ENCODE measurements at places on chromosomes 1 and 21. TPM values are rescaled to one million over a fixed set of nuclear protein-coding genes. Genes with fewer than 3 reads are reported as not detected.

DNA sequence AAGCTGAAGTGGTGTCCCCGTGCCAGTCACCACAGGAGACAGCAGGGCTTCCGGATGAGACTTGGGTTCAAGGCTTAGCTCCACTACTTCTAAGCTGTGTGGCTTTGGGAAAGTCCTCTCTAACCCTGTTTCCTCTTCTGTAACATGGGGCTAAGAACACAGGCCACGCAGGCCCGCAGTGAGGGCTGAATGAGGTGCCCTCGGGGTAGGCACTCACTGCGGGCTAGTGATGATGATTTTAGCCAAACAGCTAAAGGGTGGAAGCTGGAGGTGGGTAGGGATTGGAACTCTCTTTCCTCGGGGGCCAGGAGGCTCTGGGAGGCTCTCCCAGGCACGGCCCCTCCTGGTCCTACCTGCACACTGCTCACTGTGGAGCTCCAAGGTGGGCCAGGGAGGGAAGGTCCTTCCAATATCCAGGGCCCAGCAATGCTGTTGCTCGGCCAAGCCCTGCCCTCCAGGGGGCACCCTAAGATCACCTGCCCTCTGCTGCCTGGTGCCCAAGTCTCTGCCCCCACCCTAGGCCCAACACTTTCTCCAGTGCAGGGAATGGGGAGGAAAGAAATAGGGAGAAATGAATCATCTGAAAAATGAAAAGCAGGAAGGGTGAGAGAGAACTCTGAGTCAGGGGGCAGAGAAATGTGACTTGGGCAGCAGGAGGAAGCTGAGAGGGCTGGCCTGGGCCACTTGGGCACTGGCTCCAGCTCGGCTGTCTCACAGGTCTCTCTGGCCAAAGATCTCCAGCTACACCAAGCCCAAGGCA lies 19.2 kb upstream of the EVA1B start:
- peak; percentile 48 for DNase-seq

The TRABD2B gene
- not detected for polyA plus RNA-seq

DNA sequence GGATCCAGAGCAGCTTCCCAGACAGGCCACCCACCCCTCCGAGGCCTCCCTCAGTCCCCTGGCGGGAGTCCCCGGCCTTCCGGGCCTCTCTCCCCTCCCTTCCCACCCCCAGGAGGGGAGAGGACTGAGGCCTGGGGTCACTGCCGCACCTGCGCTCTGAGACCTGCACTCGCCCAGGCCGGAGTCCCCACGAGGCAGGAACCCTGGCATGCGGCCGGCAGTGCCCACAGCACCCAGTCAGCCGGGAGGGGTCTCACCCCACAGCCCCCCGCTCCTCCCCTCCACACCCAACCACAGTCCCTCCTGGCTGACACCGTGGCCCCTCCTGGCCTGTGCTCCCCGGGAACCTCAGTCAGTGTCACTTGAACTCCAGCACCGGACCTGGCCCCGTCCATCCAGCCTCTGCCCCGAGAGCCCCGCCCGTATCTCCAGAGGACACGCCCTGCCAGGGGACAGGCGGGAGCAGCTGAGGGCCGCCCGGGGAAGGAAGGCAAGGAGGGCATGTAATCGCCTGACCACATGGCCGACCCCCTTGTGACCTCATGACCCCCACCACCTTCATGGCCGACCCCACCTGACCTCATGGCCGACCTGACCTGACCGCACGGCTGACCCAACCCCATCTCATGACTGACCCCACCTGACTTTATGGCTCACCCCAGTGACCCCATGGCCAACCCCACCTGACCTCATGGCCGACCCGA lies 28.7 kb upstream of the TTLL10 start:
- DNase-seq, result no peak

DNA sequence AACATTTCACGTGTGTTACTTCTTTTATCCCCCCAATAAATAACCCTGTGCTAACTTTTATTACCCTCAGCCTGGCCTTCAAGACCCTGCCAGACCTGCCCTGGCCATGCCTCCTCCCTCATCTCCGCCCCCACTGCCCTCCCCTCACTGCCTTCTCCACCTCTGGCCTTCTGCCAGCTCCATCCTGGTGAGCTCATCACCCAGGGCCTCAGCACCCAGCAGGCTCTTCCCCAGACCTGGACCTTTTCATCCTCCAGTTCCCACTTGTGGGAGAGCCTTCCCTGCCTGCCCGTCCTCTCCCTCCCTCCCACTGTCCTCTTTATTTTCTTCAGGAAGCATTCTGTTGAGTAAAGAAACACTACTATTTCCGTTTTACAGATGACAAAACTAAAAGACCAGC lies 72.0 kb downstream of the SLC66A1 start:
- no peak for DNase-seq

The MTF2 gene
- 77.9 TPM for polyA plus RNA-seq

GRCh38 chr1:246506367-246506673 lies 759 bp downstream of the SMYD3 start:
- DNase-seq, result no peak

The PRR9 gene
- not detected for polyA plus RNA-seq

The LMX1A gene
- not detected for polyA plus RNA-seq

The AMY1C gene
- not detected for polyA plus RNA-seq

DNA sequence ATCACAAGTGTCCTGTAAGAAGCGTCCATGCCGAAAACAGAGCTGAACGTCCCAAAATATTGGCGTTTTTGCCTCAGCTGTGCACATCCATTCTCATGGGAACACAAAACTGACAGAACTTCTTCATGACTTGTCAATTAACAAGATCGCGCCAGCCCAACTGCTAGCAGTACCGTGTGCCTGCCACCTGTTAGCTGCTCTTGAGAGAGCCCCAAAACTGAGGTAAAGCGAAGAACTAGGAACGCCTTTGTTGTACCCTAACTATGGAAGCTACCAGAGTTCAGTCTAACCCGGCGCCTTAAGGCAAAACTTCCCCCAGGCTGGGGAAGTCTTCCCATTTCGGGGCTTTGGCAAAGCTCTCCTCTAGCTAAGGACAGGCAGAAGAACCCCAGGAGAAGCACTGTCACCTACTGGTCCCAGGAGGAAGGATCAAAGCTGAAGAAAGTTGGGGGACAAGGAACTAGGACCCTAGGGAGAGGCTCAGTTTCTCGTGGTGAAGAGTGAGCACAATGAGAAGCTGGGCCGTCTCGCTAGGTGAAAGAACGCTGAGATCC lies 719 bp downstream of the EYA3 start:
- peak; percentile 12 for DNase-seq

The SPATA17 gene
- polyA plus RNA-seq, result not detected

The PLXNA2 gene
- not detected for polyA plus RNA-seq

The ODR4 gene
- 5.3 TPM for polyA plus RNA-seq

The SLC16A1 gene
- 8.7 TPM for polyA plus RNA-seq

DNA sequence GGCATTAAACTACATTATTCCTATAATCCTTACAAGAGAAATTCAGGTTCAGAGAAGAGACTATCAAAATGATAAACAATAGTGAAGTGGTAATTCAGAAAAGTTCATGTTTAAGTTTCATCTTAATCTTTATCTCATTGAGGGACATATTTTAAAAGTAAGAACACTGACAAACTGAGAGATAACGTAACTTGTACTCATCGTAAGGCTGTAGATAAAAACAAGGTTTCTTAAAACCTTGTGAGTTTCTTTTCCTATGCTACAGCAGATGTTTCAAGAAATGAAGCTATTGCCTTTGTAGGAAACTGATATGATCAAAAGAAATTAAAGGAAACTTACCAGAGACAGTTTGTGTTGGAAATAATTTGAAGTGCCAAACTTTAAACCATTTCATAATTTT lies 65.0 kb downstream of the RERE start:
- DNase-seq, result no peak

DNA sequence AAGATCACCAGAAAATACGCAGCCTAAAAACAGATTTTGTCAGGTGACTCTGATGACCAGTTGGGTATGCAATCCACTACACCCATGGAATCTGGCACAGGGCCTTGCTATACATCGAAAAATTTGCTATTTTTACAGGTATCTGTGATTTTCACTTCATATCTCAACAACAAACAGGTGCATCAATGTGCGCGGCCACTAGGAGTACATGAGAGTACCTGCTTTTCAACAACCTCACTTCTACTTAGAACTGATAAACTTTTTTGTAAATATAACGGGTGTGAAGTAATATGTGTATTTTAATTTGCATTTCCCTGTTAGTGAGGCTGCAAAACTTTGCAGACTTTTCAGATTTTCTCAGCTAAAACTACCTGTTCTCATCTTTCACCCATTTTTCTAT lies 80.8 kb downstream of the SLC45A1 start:
- DNase-seq, result no peak

DNA sequence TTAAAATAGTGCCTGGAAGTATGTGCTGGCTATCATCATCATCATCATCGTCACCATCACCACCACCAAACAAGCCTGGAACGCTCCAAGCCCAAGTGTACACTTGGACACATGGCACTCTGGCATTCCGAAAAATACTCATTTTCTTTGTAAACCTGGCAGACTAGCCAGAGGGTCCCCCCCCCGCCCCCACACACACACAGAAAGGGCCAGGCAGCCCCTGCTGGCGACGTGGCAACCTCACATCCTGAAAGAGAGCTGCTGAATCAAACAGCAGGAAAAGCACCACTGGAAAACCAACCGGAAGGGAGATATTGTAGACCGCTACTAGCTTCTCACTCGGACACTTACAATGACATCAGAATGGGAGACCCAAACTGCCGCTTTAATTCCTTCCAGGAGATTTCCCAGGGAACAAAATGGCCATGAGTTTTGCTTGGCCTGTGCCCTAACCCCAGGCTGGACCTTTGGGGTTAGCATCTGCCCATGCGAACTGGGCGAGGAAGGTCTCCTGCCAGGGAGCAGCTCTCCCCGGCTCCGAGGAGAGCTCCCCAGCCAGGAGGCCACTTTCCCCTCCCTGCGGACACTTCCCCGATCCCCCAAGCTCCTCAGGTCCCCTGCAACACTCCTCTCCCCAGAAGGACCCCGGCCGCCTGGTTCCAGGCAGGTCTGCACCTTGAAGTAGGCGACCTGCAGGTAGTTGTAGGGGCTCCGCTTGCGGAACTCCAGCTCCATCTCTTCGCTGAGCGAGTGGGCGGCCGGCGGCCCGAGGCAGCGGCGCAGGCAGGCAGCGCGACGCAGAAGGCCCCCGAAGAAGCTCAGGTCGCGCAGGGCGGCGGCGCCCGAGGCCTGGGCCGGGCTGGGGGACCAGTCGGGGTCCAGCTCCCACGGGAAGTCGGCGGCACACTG lies 742 bp downstream of the P3H1 start:
- DNase-seq, result peak; percentile 30

- DNase-seq, result no peak
These were observed 10.2 kb downstream of the EEIG2 start for GRCh38 chr1:108570128-108570527.

The ASCL5 gene
- polyA plus RNA-seq, result 0.08 TPM

DNA sequence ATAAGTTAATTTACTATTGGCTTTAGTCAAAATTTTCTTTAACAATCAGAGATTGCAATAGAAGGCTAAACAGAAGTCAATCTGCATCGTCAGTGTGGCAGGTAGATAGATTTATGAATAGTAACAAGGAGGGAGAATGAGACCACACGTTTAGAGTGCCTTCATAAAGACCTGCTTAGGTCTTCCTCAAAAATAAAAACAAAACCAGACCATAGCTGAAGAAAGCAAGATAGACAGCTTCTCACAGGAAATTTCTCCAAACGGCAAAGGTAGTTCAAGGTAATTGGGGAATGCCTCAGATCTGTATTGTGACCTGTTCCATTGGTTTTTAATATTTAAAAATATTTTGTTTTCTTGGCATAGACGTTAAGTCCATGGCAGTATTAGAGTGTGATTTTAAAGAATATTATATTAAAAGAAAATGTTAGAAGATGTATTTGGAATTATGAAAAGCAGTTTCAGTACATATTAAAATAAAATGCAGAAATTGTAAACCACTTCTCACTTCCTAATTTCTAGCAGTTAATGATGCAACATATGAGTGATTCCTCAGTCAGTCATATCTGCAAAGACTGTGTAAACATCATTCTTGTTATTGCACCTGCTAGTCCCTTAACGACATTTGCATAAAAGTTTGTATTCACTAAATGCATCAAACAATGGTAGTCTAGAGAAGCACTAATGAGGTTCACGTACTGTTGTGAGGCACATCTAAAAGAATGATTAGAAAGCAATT lies 278.0 kb downstream of the HLX start:
- DNase-seq, result no peak

The RPTN gene
- not detected for polyA plus RNA-seq

- DNase-seq, result no peak
These were observed 182.8 kb downstream of the PSMG1 start for GRCh38 chr21:39000496-39000895.

- DNase-seq, result no peak
These were observed 22.6 kb upstream of the SAMD13 start for GRCh38 chr1:84278905-84279304.

- DNase-seq, result no peak
These were observed 5.8 kb downstream of the AGL start for GRCh38 chr1:99855914-99856450.

The ROR1 gene
- polyA plus RNA-seq, result not detected

DNA sequence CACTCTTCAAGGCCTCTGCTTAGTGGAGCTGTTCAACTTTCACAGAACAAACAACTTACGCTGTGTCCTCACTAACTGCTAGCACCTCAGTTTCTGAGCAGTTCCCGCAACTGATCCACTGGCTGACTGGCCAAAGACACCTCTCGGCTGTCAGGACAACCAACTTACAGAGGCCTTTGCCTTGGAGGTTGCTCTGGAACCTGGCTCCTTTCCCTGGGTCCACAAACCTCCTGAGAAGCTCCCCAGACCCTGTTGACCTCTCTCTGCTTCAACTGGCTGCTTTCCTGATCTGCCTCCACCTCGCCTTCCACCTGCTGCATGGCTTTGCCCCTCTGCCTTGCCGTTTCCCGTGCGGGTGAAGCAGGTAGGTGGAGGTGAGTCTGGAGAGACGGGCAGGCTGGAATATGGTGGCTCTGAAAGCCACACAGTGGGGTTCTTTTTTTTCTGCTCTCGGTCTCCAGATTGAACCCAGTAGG lies 13.0 kb downstream of the BTBD19 start:
- no peak for DNase-seq

DNA sequence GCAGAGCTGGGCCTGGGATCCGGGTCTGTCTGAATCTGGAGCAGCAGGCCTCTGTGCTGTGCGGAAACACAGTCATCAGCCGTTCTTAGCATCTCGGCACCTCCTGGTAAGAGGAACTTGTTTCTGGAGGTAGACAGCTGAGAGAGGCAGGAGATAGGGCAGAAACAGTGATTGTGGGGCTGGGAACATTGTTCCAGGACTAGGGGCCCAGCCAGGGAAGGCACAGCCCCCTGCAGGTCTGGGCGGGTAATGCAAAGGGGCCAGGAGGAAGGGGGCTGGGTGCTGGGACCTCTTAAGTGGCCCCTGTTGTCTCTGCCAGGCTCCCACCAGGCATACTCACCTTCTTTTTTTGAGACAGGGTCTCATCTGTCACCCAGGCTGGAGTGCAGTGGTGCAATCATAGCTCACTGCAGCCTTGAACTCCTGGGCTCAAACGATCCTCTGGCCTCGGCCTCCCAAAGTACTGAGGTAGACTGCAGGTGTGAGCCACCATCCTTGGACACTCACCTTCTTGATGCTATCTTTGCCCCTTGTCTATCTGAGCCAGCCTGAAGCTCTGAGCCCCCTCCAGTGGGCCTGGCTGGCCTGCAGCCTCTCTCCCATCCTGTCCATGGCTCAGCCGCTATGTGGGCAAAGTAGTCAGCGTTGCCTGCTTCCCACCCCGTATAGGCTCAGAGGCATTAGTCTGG lies 134.3 kb upstream of the ZBTB40 start:
- no peak for DNase-seq

All from naive thymus-derived CD4-positive, alpha-beta T cell (primary cell).